ENCODE measurements at places on chromosomes 7 and 10.

DNA sequence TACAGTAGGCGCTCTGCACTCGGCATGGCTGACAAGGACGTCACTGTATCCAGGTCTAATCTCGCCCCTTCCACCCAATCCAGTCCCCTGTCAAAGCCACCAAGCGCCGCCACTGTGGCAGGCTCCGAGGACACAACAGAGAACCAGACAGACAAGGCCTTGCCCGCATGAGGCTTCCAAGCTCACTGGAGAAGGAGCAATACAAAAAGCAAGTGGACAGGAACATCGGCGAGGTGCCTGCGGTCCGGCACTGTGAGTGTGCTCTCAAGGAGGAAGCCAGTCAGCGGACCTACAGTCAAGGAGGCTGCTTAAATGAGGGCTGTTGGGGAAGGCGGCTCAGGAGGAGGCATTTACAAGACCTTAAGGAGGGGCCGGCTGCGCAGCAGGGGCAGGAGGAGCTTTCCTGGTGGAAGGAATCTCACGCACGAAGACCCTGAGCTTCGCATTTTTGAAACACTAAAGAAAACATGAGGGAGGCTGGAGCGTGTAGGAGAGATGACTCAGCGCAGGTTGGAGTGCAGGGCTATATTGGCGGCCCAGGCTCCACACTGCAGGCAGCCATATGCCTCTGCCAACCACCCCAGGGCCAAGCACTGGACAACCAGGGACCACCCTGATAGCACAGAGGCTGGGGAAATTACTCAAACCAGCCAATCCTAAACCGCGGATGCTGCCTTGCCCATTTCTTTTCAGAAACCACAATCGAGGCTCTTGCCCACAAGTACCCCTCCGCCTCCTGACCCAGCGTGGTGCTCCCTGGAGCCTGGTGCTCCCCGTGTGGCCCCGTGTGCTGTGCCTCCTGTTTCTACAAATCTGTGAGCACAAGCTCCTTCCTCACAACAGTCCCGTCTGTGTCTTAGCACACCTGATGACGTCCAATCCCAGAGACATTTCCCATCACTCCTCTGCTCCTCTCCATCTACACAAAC, 28.9 kb downstream of the GNA12 start:
- no peak for DNase-seq

DNA sequence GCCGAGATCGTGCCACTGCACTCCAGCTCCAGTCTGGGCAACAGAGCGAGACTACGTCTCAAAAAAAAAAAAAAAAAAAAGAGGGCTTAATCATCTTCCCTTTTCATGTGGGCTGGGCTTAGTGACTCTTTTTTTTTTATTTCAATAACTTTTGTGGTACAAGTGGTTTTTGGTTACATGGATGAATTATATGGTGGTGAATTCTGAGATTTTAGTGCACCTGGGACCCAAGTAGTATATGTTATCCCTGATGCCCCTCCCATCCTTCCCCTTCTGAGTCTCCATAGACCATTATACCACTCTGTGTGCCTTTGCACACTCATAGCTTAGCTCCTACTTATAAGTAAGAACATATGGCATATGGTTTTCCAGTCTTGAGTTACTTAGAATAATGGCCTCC, 4.8 kb upstream of the ADAM12 start:
- no peak for DNase-seq

DNA sequence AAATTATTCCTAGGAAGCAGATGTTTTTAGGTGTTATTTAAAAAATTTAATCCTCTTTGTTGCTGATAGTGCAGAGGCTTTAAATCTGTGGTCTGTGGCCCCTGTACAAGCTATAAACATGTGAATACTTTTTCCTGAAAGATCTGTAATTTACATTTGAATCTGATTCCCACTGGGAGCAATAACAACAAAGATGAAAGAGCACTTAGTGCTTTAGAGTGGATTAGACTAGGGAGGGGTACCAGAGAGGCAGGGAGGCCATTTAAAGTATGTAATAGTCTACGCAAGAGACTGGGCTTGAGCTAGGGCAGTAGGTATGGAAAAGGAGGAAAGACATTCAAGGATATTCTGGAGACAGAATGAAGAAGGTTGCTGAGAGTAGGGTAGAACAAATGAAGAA, 19.1 kb downstream of the BTRC start:
- DNase-seq = no peak

DNA sequence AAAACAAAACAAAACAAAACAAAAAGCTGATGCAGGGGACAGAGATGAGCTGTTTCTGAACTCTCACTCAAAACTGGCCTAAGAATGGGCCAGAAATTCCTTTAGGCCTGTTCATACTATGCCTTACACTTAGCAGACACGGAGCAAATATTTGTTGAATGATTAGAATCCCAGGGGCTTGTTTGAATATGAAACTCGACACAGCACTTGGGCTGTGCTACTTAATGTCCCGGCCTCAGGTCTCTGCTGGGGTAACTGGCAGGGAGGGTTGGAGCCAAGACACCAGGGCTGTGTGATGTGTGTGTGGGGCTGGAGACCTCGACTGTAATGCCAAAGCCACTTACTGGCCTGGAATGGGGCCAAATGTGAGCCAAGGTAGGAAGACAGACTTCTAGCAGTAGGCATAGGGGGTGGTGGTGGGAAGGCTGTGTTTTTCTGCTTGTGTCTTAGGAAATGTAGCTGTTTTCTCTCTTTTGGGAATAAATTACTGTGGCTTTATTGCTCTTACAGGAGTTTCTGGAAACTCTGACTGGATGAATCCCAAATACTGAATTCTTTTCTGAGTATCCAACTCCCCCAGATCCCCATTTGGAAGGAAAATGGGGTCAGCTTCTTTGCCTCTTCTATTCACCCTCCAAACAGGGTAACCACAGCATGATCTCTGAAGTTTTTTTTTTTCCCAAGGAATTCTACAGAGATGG, 66.7 kb downstream of the EMX2 start:
- DNase-seq = peak; percentile 2

- DNase-seq = no peak
Observed at GRCh38 chr10:105545101-105545500, 904.0 kb downstream of the SORCS3 start.

- no peak for DNase-seq
Observed at GRCh38 chr10:7100032-7100702, 310.7 kb downstream of the SFMBT2 start.

DNA sequence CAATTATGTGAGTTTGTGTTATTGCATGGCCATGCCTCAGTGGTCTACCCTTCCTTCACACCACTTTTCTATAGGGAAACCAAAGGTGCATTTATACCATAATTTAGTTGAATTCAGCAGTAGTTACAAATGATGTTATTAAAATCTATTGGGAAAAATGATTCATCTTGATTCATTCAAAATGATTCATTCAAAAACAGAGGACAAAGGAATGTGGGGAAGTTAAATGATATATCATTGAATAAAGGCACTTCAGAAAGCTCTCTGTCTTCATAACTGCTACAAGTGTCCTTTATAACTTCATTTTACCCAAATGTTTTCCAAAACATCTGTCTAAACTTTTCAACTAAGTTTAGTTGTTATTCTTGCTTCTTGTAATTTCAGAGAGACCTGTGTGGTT, 722.9 kb downstream of the GRM8 start:
- DNase-seq = no peak

- DNase-seq = peak; percentile 53
Observed at GRCh38 chr10:75430000-75430763, 1.2 kb upstream of the LRMDA start.

DNA sequence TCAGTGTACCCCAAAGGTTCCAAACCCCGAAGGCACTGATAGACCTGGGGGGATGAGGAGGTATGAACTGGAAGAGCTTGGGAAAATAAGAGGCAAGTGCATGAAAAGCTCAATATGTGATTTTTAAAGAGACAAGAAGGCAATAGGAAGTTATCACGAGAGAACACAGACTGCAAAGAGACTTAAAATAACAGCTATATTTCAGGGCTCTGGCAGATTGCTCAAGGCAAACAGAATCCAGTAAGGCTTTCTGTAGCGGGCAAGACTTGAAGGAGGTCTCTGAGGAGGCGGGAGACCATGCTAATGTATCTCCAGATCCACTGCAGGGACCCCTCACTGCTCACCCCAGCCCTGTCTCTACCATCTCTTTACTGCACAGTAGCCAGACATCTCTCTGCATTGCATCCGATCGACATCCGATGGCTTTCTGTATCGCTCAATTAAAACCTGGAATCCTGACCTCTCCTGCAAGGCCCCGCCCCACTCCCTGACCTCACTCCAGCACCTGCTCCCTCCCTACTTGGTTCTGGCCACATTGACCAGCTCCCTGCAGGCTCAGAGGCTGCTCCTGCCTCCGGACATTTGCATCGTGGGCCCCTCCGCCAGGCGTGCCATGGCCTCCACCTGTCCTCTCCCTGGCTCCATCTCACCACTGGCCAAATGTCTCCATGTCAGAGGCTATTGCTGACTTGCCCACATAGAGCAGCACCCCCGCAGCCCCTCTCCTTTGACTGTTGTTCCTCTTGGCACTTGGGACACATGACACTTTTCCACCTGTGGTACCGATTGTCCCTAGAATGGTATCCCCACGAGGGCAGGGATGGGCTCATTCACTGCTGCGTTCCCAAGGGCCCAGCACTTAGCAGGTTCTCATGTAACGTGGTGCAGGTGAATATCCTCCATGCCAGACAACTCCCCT, 118.0 kb downstream of the PRKAG2 start:
- DNase-seq = no peak

DNA sequence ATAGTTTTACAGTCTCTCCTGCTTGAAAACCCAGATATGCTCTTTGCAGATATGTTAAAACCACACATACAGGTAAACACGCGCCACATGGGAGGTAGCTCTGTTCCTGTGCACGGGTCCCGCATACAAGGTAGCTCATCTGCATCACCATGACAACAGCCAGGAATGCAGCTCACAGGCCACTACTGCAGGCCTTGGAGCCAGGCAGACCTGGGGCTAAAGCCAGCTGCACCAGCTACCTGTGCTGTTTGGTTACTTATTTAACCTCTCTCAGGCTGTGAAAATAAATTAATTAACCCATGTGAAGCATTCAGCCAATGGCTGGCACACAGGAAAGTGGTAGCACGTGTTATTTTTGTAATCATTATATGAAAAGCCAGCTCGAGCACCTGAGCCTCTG, 428.3 kb downstream of the TNS3 start:
- no peak for DNase-seq

- DNase-seq = no peak
Observed at GRCh38 chr10:69515699-69516259, 57.4 kb downstream of the NEUROG3 start.

- DNase-seq = no peak
Observed at GRCh38 chr10:129085811-129086210, 381.2 kb upstream of the MGMT start.

GRCh38 chr10:49140304-49141177, 6.7 kb upstream of the FAM170B start:
- no peak for DNase-seq

DNA sequence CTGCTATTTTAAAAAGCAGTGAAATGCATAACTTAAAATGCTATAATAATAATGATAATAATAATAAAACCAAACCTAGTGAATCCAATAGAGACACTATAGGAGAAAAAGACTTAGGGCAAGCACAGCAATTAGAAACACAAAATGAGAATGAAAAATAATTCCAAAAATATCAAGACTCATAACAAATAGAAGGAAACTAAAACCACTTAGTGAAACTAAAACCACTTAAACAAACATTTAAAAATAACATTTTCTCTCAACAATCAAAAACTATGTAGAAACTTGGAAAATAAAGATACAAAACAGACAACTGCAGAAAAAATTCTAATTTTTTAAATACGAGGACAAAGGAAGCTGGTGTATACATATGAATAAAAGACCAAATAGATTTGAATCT, 655.2 kb upstream of the NRG3 start:
- no peak for DNase-seq

GRCh38 chr7:22385326-22385725, 28.4 kb upstream of the RAPGEF5 start:
- DNase-seq = no peak

GRCh38 chr10:48300556-48300955, 5.9 kb upstream of the MAPK8 start:
- DNase-seq = peak; percentile 36

GRCh38 chr7:20329389-20330238, 1.1 kb upstream of the ITGB8 start:
- peak; percentile 91 for DNase-seq

- no peak for DNase-seq
Observed at GRCh38 chr10:48246501-48246900, 28.0 kb downstream of the FRMPD2 start.

- no peak for DNase-seq
Observed at GRCh38 chr7:151245360-151246101, 3.0 kb downstream of the SMARCD3 start.

DNA sequence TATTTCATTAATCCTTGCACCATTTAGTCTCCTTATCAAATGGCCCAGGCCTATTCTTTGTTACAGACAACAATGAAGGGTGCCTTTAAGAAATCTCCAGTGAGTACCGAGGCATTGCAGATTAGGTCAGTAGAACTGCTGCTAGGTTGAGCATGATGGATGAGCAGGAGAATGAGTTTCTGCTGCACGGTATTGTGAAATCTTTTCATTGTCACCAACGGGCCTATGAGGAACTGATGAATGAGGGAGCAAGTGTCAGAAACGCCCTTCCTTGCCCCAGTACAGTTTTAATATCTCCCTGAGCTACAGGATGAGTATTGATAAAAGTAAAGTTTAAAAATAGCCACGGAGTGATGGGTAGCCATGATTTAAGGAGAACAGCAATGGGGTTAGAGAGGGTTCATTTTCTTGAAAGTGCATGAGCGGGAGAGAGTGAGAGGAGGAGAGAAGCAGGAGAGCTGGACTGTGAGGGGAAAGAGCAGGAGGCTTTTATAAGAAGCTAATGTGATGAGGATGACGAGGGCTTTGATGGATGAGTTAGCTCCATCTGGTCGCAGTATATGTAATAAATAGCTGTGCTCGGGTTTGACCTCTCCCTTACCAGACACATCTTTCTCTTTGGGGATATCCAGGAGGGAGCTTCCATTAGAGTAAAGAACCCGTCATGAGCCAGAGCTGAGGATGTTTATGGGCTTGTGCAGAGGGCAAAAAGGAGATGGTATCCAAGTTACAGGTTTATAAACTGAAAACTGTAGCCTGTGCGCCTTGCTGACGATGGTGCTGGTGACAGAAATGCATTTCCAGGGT, 526.1 kb downstream of the LRMDA start:
- no peak for DNase-seq

DNA sequence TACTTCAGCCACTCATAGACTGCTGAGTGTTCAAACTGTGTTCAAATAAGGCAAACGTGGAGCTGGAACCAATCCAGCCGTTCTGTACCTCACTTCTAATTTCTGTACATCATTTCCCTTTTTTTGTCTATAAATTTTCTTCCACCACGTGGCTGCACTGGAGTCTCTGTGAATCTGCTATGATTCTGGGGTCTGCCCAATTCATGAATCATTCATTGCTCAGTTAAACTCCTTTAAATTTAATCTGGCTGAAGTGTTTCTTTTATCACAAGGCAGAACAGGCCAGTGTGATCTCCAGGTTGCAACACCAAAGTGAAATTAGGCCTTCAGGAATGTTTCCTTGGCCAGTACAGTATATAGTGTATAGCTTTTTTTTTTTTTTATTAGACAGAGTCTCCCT, 53.5 kb downstream of the DNAJC12 start:
- no peak for DNase-seq

- no peak for DNase-seq
Observed at GRCh38 chr10:74814797-74815196, 11.6 kb upstream of the KAT6B start.

GRCh38 chr7:149880638-149881311, 7.0 kb downstream of the ATP6V0E2 start:
- peak; percentile 90 for DNase-seq

Data from pons (tissue), 1 donor.